ENCODE measurements at places on chromosomes 1 and 21.

DNA sequence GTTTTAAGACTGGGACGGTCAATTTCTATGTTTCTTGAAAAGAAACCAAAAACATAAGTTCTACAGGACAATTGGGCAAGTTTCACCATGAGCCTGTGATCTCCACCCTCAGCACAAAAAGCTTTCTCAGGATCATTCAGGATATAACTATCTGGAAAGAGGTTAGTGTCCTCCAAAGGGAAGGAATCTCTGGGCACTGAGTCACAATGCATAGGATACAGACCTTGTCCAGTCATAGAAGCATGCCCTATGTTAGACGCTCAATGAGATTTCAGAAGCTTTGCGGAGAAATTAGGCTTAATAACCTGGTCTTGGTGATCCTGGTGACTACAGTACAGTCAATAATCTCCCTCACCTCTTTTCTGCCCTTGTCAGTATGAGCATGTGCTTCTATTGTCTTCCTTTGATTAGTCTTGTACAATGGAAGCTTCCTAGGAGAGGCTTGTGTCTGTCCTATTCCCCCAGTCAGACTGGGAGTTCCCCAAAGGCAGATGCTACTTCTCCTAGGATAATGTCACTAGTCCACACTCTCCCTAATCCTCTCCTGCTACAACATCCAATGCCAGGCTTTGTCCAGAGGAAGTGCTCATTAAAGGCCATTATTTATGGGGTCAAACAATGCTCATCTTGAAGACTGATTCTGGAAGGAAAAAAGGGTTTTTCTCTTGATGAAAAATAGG, 97.4 kb downstream of the KCNH1 start:
- no peak for DNase-seq

DNA sequence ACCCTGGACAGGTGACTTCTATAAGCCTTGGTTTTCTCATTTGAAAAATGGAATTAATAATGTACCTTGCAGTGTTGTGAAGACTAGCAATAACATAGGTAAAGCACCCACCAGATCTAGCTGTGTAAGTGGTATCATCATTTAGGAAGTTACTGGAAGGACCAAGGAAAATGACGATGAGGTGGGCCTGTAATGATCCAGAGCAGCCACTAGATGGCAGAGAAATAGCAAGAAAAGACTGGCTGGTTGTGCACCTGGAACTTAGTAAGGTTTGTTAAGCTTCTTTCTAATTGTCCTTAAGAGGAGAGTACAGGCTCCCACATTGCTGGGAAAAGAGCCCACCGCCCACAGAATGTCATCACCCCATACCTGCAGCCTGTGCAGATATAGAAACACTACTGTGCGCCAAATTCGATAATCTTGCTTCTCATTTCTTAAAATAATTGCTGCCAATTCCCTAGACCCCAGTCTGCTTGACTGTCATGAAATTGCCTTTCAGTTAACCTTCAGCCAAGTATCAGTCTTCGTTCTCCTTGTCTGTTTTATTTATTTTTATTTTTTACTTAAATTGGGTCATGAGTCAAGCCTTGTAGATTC, 37.2 kb downstream of the WNT4 start:
- DNase-seq = peak; percentile 50

DNA sequence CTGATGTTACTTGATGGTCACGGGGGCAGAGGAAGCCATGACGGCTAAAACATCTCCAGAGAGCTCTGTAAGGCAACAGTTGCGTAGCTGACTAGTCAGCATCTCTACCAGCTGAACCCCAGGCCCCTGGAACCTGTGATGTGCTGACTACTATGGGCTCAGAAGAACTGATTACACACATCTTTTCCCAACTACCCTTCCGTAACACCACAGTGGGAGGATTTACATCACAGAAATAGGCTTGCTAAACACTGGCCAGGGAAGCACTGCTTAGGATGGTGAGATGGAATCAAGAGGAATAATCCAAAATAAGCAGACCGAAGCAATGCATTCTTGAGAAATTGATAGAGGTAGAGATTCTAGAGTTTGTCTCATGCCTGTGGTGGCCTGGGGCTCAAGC, 122.5 kb downstream of the SMYD2 start:
- DNase-seq = no peak

DNA sequence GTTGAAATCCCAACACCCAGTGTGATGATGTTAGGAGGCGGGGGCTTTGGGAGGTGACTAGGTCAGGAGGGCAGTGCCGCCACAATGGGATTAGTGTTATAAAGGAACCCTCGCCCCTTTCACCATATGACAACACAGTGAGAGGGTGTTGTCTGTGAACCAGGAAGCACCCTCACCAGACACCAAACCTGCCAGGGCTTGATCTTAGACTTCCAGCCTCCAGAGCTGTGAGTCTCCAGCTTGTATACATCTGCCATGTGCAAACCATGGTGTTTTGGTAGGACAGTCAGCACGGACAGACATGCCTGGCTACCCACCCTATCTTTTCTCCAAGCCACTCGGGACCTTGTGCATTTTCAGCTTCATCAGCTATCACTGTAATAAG, 4.0 kb downstream of the TRIM11 start:
- DNase-seq = no peak

DNA sequence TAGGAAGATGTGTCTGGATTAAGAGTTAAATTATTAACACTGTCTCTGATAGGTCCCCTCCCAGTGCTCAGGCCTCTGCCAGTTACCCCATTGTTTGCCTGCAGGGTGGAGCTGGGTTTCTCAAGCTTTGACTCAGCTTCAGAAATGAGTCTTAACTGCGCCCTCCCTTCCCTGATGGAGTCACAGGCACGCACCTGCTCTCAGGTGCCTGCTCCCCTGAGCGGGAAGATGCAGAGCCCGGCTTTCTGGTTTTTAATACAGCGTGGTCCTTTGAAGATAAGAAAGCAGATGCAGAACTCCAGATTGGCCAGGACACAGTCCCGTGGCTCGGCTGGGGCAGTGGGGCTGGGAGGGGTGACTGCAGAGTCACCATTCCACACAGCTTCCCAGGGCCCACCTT, 3.2 kb upstream of the SPRR4 start:
- DNase-seq = no peak

DNA sequence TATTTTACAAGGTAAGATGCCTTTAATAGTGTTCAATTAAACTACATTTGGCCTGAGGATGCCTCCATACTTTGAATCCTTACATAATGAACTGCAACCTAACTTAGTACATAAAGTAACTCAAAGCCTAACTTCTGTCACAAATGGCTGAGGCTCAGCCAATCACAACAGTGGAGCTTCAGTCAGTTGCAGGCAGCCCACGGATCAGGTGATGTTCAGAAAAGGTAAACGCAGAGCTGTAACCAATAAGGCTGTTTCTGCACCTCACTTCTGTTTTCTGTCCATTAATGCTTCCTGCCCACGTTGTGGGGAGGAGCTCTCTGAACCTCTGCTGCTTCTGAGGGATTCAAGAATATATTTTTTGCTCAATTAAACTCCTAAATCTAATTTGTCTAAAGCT, 94.8 kb upstream of the KIAA0040 start:
- no peak for DNase-seq

GRCh38 chr1:183023146-183023600, at the start of gene LAMC1:
TSS of gene LAMC1 (plus strand) at chr1:183023420. CDS start at chr1:183023717, 297 bp downstream.
- DNase-seq = peak; percentile 80

GRCh38 chr1:156103521-156103947, 11.0 kb upstream of the LMNA start:
- no peak for DNase-seq
